Temporal lobe (tissue), 4 donors: ENCODE measurements at places on chromosomes 11 and 22. TPM values are rescaled to one million over a fixed set of nuclear protein-coding genes. Genes with fewer than 3 reads are reported as not detected.

MAP6 gene
- 77.9 TPM for total RNA-seq

HOATZ gene
- 0.98 TPM for total RNA-seq

SF1 gene
- total RNA-seq: 93.2 TPM

PAMR1 gene
- total RNA-seq: 2.0 TPM

OR52E8 gene
- total RNA-seq: not detected

C11orf87 gene
- total RNA-seq: 38.8 TPM

OR4D5 gene
- total RNA-seq: not detected

MMP27 gene
- total RNA-seq: not detected

HTATIP2 gene
- total RNA-seq: 2.7 TPM

F2 gene
- total RNA-seq: not detected

MYO18B gene
- total RNA-seq: under 0.01 TPM

SLC22A12 gene
- not detected for total RNA-seq

OR8G5 gene
- total RNA-seq: not detected

LRRC4C gene
- 63.4 TPM for total RNA-seq

RASGRP2 gene
- total RNA-seq: 22.9 TPM

MS4A6A gene
- total RNA-seq: 0.98 TPM

MICAL3 gene
- total RNA-seq: 56.5 TPM

CHRNA10 gene
- total RNA-seq: 0.25 TPM

TBX1 gene
- total RNA-seq: not detected

TUBA8 gene
- total RNA-seq: 0.98 TPM

GDPD4 gene
- total RNA-seq: not detected

ENTHD1 gene
- not detected for total RNA-seq

MOGAT2 gene
- total RNA-seq: 0.25 TPM

OR4A16 gene
- total RNA-seq: not detected

TRIM51 gene
- total RNA-seq: not detected

HEPACAM gene
- 14.5 TPM for total RNA-seq

MRGPRX4 gene
- not detected for total RNA-seq

SPDYC gene
- not detected for total RNA-seq

GVQW3 gene
- total RNA-seq: 19.9 TPM

ART1 gene
- not detected for total RNA-seq

MS4A4A gene
- total RNA-seq: 1.2 TPM

KCNJ5 gene
- 0.49 TPM for total RNA-seq

GPHA2 gene
- total RNA-seq: not detected

RASSF10 gene
- 2.7 TPM for total RNA-seq

SLN gene
- 27.0 TPM for total RNA-seq

OR51B5 gene
- total RNA-seq: 0.74 TPM

ALDH3B1 gene
- total RNA-seq: 0.49 TPM

PATE1 gene
- not detected for total RNA-seq

PARVG gene
- total RNA-seq: 1.5 TPM

DDI1 gene
- not detected for total RNA-seq

AIFM3 gene
- 2.5 TPM for total RNA-seq

PNPLA3 gene
- 17.2 TPM for total RNA-seq

GLB1L2 gene
- 0.98 TPM for total RNA-seq

RAB36 gene
- total RNA-seq: 4.9 TPM

PKDREJ gene
- under 0.01 TPM for total RNA-seq

SSRP1 gene
- 45.2 TPM for total RNA-seq

ZNF70 gene
- total RNA-seq: 4.4 TPM

RFPL1 gene
- not detected for total RNA-seq

ARAP1 gene
- 30.0 TPM for total RNA-seq

TP53I11 gene
- 32.9 TPM for total RNA-seq

DERL3 gene
- 0.49 TPM for total RNA-seq

HPX gene
- 1.5 TPM for total RNA-seq

PRODH gene
- 0.74 TPM for total RNA-seq

P4HA3 gene
- 0.49 TPM for total RNA-seq

TNNT3 gene
- total RNA-seq: not detected

OR51A4 gene
- not detected for total RNA-seq

OR6T1 gene
- not detected for total RNA-seq
